Activated naive CD4-positive, alpha-beta T cell (primary cell): ENCODE measurements at places on chromosomes 2 and 18.

DNA sequence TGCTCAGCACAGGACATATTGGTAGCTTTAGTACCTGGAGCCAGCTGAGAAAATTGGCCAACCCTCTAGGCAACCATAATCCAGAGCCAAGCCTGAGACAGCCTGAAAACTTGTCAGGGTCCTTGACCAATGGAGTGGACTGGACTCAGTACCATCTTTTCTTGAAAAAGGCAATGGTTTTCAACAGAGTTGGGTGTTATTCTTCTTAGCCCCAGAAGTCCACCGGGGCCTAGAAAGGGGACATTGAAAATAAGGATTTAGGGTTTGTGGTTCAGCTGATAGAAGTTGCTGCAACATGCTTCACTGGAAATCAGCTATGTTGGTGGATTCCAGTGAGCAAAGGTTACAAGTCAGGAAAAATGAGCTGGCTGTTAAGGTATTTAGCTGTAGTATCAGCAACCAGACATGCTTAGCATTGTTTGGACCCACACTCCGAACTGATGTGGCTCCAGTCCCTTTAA lies 22.1 kb upstream of the CNOT11 start:
- DNase-seq, result no peak

DNA sequence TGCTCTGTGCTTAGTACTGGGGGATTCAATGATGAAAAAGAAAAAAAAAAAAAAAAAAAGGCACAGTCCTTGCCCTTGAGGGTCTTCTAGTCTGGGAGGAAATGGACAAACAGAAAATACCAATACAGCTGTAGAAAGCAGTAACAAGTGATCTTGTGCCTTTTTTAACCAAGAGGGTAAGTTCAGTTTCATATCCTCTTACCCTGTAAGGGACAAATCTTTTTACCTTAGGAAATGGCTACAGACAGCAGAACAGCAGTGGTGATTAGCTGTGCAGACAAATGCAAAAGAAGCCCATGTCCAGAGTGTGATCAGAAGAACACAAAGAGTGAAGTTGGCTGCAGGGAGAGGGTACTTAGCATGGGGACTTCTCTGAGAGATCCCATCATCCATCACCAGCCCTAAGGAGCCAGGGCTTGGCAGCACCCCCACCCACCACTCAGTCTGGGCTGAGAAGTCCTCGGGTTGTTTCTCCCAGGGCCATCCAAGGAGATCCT lies 102.9 kb downstream of the ALPK2 start:
- no peak for DNase-seq

DNA sequence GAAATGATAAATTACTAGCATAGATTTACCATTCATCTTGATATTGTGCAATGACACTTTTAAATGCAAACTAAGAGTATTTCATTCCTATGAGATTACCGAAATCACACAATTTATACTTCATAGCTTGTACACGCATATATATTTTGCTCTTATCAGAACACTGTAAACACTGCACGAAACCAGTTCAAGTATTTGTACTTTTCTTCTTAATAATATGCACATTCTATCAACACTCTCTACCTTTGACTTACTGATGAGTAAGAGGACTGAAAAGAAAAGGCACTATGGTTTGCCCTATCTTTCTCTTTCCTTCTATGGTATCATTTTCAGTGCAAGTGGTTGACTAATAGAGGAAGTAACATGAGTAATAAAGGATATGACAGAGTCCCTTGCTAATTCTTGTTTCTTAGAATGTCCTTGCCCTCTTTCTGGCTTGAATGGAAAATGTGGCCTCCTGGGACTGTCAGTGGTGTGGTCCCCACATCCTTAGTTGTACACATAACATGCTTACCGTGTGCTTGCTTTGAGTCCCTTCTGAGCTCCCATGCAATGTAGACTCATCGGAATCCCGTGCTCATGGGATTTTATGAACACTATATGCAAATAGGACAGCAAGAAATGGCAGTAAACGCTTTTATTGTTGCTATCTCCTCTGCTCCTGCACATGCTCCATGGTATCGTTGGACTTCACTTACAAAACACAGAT lies 363.5 kb upstream of the TNP1 start:
- no peak for DNase-seq

GRCh38 chr2:123481406-123481805 lies 543.7 kb upstream of the CNTNAP5 start:
- DNase-seq, result no peak

DNA sequence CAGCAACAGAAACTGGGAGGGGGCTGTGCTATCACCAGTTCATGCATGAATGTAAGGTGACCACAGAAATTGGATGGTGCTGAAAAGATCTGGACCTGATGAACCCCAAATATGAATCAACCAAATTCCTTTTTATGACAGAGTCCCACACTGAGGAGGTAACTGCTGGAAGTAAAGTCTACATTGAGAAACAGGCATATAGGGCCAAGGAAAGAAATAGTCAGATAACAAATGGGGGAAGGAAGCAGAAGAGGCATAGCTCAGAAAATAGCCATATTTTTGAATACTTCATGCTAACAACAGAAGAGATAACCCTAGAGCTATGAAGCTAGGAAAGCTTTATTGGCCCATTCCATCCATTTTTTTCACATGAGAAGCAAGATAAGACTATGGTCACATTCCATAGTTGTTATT lies 25.8 kb downstream of the ZC3H6 start:
- DNase-seq, result no peak

- DNase-seq, result no peak
Measured at GRCh38 chr2:114405247-114406116, 37.0 kb upstream of the DPP10 start.

GRCh38 chr2:193539188-193539587 lies 1344.5 kb upstream of the TMEFF2 start:
- no peak for DNase-seq
